ENCODE measurements at places on chromosomes 11 and 22.

GRCh38 chr11:125228993-125229392 is 64.4 kb downstream of the PKNOX2 start:
- no peak for DNase-seq

DNA sequence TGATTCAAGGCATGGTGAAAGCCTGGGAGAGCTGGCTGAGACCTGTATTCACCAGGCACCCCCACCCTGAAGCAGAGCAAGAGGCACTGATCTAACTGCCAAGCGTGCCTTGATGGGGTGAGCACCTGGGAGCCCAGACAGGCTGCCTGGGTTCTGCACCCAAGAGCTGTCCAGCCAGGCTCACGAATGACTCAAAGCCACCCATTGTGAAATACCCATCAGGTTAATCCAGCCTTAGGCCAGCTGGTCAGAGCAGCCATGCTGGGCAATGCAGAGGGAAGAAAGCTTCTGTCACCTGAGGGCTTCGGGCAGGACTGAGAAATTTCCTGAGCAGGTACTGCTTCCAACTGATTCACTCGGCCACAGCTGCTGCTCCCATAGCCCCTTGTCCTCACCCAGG is 22.1 kb downstream of the THOC5 start:
- no peak for DNase-seq

GRCh38 chr11:1072116-1072820 is 2.4 kb upstream of the MUC2 start:
- no peak for DNase-seq

DNA sequence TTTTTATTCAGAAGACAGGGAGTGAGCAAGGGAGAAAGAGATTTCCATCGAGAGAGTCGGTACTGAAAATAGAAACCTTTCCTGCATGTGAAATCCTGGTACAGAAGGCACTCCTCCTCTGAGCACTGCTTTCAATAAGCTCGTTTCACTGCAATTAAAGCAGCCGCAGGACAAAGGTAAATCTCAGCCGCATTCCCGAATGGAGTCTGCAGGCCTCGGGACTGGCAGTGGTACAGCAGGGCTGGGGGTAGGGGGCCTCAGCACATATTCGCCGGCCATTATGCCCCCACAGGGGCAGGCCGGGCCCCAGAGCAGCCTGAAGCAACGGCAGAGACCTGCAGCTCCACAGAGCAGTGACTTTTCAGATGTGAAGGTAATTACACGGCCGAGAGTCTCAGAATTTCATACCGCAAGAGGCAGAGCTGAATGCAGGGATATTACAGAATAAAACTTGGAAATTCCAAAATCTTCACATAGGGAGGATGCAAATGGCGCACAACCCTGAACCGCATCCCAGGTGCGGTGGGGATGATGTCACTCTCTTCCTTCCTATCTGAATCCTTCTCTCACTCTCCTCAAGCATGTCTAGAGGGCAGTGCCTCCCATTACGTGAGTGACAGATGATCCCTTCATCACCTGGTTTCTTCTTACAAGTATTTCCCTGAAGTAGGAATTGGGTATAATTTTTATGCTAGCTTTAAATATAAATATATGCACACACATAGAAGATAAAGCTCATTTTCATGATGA is 622.1 kb downstream of the OPCML start:
- no peak for DNase-seq

GRCh38 chr22:36885474-36885873 is 24.7 kb downstream of the NCF4 start:
- DNase-seq, result no peak

DNA sequence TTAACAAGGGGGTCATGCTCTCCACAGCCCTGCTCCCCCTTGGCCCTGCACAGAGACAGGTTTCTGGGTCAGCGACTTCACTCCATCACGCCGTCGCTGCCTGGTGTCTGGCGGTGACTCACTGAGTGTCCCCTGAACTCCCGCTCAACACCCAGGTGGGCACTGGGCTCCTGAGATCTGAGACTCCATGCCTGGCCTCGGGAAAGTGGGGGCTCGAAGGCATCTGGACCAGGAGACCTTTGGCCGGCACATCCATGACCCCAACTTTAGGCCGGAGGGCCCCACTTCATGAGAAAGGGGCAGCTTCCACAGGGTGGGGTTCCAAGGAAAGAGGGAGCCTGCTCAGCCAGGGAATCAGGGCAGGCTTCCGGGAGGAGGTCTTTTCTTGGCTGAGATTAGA is 79.3 kb upstream of the PRR5 start:
- no peak for DNase-seq

DNA sequence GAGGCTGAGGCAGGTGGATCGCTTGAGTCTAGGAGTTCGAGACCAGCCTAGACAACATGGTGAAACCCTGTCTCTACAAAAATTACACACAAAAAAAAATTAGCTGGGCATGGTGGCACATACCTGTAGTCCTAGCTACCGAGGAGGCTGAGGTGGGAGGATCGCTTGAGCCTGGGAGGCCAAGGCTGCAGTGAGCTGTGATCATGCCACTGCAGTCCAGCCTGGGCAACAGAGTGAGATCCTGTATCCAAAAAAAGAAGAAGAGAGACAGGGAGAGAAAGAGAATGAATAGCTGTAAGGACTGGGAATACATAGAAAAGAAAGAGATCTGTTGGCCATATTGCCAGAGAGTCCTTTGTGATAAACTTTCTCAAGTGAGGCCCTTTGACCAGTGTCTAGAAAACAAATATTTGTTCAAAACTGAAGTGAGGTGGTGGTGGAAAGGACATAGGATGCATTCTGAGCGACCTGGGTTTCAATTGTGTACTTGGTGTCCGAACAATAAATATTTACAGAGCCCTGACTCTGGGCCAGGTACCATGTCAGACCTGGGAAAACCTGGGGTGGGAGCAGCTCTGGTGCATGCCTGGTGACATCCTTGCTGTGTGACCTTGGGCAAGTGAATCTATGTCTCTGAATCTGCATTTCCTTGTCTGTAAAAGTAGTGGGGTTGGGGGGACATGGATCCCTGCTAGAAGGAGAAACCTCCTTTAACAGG is 89.6 kb upstream of the CRYBB3 start:
- DNase-seq, result no peak

DNA sequence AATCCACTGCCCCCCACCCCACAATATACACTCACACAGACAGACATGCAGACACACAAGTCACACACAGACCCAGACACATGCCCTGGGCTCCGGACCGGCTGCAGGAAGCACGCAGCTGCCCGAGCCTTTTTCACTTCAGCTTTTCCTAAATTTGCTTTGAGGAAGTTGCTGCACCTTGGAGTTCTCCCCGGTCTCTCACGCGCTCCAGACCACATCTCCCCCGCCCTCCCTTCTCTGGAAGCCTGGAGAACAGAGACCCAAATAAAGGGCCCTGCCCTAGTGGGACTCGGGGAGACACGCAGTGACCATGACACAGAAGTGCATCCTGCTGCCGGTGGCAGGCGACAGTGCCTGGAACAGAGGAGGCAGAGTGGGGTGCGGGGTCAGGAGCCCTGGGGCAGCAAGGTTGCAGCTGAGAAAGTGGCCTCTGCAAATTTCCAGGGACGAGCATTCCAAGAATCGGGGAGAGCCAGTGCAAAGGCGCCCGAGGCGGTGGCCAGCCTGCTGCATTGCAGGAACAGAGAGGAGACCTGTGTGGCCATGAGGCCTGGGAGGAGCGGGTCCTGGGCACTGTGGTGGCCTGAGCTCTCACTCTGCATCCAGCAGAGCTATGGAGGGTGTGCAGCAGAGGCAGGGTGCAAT is 19.1 kb downstream of the RPL3 start:
- DNase-seq, result no peak

GRCh38 chr11:102229510-102230123 is 87.7 kb upstream of the BIRC3 start:
- DNase-seq, result no peak

DNA sequence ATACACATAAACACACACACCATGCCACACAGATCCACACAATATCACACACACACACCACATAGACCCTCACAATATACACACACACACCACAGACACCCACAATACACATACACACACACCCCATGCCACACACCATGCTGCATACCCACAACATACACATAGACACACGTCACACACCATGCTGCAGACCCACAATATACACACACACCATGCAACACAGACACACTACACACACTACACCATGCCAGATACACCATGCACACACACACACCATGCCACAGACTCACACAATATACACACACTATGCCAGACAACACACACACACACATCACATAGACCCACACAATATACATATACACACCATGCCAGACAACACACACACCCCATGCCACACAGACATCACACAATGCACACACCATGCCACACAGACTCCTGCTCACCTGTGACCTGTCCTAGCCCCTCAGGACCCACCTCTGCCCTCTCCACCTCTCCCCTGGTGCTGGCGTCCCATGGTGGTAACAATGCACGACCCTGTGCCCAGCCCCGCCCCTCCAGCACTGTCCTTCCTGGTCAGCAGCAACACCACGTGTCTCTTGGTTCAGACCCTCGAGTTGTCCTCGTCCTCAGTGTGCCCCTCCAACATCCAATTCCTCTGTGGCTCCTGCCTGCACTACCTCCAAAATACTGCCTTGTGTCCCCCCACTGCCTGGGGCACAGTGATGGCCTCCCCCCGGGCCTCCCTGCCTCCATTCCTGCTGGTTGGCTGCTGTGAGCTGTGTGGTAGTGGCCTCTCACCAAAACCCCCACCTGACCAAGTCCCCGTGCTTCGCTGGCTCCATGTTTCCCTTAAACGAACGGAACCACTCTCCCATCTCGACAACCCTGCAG is 23.7 kb upstream of the RFPL3 start:
- DNase-seq, result no peak

DNA sequence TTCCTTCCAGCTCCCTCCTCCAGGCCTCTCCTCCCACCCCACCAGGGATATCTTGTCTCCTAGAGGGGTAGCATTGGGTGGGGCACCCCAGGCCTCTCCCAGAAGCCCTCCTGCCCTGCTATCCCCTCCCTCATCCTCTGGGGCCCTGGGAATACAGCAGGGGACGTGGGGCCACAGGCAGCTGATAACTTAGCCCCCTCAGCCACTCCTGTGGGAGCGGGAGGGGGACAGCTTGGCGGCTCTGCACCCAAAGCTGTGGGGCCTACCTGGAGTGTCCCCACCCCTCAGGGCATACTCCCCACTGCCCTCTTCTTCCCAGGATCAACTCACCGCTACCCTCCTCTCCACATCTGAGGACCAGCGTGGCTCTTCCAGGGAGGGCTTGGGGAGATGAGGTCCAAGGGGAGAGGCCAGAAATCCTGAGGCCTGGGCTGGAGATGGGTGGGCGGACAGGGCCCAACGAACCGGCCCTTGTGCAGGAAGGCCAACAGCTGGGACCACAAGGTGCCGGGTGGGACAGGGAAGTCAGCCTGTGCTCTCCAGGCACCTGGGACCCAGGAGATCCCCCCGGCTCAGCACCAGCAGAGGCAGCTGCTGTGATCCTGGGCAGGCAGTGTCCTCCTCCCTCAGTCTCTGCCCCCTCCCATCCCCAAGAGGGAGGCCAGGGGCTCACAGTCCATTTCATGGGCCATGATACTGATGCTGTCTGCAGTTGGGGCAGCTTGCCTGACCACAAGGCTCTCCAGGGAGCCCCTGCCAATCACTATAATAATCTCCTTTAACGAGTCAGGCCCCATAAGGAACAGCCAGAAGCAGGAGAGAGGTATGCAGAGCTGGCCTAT is 23.2 kb downstream of the NEAT1 start:
- DNase-seq, result no peak

DNA sequence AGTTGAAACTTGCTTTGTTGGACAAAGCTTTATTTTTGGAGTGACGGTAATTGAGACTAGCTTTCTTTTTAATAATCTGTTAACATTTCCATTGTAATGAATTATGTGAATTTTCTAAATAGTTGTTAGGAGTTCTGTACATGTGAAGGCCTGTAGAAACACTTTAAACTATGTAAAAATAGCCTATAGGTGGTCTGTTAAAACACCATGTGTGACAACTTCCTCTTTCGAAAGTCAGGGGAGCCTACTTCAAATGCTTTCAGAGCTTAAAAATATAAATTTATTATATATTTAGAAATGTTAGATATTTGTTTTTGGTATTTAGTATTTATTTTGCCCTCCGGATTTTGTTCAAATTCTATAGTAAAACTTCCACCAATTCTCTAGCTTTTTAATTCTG is 28.7 kb downstream of the DDIAS start:
- no peak for DNase-seq

- DNase-seq, result no peak
Observed at GRCh38 chr22:37808294-37808657, 542 bp downstream of the GCAT start.

DNA sequence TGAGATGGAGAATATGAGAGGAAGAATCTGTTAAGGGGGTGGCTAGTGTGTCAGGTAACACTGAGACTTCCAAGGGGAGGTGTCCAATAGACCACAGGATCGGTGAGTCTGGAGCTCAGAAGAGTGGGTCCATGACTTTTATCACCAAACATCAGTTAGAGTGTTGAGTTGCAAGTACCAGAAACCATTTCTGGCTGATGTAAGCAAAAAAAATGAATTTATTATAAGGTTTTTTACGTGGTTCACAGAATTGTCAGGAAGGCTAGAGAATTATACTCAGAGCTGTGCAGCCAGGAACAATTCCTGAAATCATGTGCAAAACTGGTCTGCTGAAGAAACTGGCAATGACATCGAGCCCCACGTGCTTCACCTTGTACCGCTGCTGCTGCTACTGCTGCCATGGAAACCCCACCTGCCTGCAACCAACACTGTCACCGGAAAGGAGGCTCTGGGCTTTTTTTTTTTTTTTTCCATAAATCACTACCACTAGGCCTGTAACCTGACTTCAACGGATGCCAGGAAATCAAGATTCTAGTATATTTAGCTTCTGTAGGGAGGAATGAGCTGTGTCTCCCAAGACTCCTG is 16.6 kb upstream of the STK33 start:
- no peak for DNase-seq

DNA sequence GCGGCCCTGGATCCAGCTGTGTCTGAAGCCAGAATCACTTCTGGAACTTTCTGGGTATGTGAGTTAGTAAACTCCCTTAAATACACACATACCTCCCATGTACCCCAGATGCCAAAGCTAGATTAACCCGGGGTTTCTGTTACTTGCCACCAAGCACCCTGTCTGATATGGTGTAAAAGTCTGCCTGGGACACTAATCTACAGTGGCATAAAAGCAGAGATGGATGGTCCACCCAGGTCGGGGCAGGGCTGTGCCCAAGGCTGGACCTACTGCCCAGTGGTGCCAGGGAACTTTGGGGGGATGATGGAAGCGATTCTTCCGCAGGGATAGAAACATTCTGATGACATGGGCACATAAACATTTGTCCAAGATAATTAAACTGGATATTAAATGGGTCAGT is 12.7 kb downstream of the MRGPRF start:
- DNase-seq, result no peak

- no peak for DNase-seq
Observed at GRCh38 chr11:74069146-74070046, 60.5 kb upstream of the UCP3 start.

DNA sequence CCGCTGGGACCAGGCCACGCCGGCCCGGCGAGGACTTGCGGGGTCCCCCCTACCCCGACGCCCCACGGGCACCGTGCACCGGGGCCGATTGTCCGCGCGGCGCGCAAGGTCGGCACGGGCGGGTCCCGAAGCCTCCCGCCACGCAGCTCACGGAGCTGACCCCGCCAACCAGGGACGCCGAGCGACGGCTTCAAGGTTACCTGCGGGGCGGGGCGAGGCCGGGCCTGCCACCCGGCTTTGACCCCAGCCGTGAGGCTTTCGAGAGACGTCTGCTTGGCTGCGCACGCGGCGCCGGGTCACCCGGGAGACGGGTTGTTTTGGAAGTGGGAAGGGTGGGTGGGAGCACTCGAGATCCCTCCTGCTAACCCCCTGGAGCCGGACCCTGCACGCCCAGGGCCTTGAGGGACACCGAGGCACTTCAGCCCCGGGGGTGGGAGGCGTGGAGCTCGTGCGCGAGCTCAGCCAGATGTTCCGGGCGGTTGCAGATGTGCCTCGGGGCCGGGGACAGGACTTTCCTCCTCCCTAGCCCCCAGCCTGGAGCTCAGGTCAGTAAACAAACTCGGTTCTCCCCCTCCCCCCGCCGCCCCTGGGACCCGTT is 3.2 kb upstream of the WNT11 start:
- no peak for DNase-seq
